ENCODE measurements at places on chromosomes 1 and 21.

DNA sequence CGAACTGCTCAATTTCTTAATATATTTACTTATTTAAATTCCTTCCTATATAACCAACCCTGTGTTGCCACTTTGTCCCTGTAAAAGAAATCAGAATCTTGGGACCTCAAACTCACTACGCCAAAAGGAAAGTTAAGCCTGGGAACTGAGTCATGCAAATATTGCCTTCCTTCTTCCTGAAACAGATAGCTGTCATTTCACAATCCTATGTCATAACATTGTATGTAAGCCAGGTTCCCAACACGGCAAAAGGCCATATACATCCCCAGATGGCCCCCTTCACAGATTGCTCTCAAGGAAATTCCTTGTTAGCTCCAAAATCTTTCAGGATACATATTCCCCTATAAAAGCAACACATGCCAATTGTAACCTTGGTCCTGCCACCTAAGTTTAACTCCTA lies 39.7 kb downstream of the C21orf91 start:
- no peak for DNase-seq

DNA sequence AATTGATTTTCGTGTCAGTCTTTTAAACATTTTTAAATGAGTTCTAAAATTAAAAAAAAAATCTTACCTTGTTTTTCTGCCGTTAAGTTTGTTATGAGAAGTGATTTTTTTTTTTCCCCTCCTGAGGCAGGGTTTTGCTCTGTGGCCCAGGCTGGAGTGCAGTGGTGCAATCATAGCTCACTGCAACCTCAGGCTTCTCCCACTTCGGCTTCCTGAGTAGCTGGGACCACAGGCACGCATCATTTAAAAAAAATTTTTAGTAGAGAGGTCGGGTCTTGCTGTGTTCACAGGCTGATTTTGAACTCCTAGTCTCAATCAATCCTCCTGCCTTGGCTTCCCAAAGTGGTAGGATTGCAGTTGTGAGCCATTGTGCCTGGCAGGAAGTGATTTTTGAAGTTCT lies 41.1 kb downstream of the MTR start:
- DNase-seq: no peak

DNA sequence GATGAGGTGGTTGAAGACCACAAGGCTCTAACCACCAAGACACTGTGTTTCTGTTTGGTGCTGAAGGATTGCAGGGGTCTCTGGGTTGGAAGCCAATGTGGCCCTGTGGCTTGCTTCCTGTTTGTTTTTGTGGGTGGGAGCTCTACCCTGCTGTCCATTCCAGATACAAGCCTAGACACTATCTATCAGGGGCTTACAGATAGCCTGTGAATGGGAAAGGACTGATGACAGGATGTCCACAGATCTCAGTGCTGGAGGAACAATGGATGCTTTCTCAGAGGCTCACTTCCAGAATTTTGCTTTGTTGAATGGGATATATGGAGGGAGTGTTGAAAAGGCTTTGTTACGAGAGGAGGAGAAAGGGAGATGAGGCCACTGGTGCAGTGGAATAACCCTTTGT lies 69.7 kb downstream of the NOS1AP start:
- DNase-seq: no peak

- no peak for DNase-seq
Measured at GRCh38 chr1:96722161-96722922, 758 bp downstream of the PTBP2 start.

Data from activated T-cell treated with anti-CD3 and anti-CD28 coated beads, Interleukin-2, amount 50 U/mL, for 1 hour (primary cell).